ENCODE measurements at places on chromosomes 1 and 21. TPM values are rescaled to one million over a fixed set of nuclear protein-coding genes. Genes with fewer than 3 reads are reported as not detected.

NCF2 gene
- total RNA-seq = 16.7 TPM

MAPKAPK2 gene
- total RNA-seq = 113 TPM

RAB25 gene
- total RNA-seq = 51.4 TPM

GRCh38 chr1:26239936-26240335 lies 5.9 kb downstream of the CEP85 start:
- no peaks in the 10 kb centered on the region for H3K27me3 ChIP-seq
- H3K36me3 ChIP-seq = no peaks in the 10 kb centered on the region
- H3K4me3 ChIP-seq = no peak overlapping the region

GRCh38 chr1:32876341-32877210 lies 5.9 kb upstream of the FNDC5 start:
- H3K4me1 ChIP-seq = peaks cover 2% of the 10 kb centered on the region
- H3K27ac ChIP-seq = no peak overlapping the region
- H3K27me3 ChIP-seq = no peaks in the 10 kb centered on the region
- H3K4me3 ChIP-seq = no peak overlapping the region
- H3K36me3 ChIP-seq = no peaks in the 10 kb centered on the region

- H3K27ac ChIP-seq = no peak overlapping the region
- DNase-seq = no peak
- H3K4me3 ChIP-seq = no peak overlapping the region
- H3K36me3 ChIP-seq = no peaks in the 10 kb centered on the region
- no peaks in the 10 kb centered on the region for H3K4me1 ChIP-seq
- H3K27me3 ChIP-seq = no peaks in the 10 kb centered on the region
These were observed 70.4 kb downstream of the HMCN1 start for GRCh38 chr1:185804608-185805007.

DNA sequence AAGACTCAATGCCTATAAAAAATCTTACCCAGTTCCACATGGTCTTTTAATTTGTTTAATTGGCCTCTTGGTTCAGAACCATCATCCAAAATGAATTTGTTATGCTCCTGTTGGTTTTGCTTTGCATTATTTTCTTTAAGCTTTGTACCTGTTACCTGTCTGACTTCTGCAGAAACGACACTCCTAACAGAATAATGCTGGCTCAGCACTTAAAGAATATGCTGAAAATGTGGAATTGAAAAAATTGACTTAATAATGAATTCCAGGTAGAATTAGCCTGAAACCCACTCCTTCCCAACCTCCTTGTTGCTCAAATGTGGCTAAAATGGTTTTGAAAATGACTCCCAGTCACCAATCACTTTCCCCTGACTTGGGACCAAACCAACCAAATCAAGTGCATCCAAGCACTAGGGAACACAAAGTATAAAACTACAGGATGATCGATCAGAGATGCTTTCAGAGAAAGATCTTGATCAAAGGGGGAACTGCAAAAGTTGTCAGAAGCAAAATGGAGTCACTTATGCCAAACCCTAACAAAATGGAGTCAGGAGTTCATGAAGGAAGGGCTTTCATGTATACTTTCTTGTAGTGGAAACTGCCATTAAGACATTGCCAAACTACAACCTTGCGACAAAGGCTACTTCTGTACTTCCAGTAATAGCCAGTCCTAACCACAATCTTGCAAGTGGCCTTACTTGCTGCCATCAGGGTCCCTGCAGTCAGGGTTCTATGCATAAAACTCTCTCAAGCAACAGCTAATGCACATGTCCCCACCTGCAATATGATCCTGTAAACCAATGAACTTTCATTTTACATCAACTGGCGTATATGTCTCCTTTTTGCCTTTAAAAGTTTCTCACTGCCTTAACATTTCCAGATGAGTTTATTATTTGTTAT lies 5.4 kb downstream of the GBP7 start:
- no peaks in the 10 kb centered on the region for H3K36me3 ChIP-seq
- no peaks in the 10 kb centered on the region for H3K27me3 ChIP-seq
- DNase-seq = no peak
- H3K4me3 ChIP-seq = no peak overlapping the region
- H3K4me1 ChIP-seq = no peaks in the 10 kb centered on the region

- peak overlapping the region; percentile 32 for H3K4me3 ChIP-seq
- peaks cover 7% of the 10 kb centered on the region for H3K4me1 ChIP-seq
- H3K36me3 ChIP-seq = no peaks in the 10 kb centered on the region
- no peak overlapping the region for H3K27ac ChIP-seq
- no peaks in the 10 kb centered on the region for H3K27me3 ChIP-seq
These were observed 34.7 kb downstream of the TOMM20 start for GRCh38 chr1:235093696-235094592.

- no peak overlapping the region for H3K4me3 ChIP-seq
- H3K36me3 ChIP-seq = peaks cover 12% of the 10 kb centered on the region
- H3K27ac ChIP-seq = no peak overlapping the region
- no peaks in the 10 kb centered on the region for H3K27me3 ChIP-seq
- DNase-seq = no peak
- peaks cover 2% of the 10 kb centered on the region for H3K4me1 ChIP-seq
These were observed 15.8 kb upstream of the DIP2A start for GRCh38 chr21:46442938-46443337.

Data from kidney (tissue), 22 donors.